ENCODE measurements at places on chromosomes 1 and 21.

DNA sequence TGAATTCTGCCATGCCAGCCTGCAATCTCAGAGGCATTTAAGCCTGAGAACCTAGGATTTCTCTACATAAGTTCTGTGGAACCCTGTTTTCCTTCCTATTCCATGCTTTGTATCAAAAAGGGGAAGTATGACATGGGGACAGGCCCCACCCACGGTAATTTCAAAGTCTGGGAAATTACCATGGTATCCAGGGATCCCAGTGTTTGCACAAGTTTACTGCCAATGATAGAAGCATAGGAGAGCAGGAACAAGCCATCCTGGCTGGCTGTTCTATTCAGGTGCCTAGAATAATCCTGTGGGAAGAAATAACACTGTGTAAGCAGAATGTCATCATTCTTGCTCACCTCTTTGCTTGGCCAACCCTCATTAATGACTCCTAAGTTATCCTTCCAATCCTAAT, 53.8 kb upstream of the ATP1B1 start:
- no peak for DNase-seq

DNA sequence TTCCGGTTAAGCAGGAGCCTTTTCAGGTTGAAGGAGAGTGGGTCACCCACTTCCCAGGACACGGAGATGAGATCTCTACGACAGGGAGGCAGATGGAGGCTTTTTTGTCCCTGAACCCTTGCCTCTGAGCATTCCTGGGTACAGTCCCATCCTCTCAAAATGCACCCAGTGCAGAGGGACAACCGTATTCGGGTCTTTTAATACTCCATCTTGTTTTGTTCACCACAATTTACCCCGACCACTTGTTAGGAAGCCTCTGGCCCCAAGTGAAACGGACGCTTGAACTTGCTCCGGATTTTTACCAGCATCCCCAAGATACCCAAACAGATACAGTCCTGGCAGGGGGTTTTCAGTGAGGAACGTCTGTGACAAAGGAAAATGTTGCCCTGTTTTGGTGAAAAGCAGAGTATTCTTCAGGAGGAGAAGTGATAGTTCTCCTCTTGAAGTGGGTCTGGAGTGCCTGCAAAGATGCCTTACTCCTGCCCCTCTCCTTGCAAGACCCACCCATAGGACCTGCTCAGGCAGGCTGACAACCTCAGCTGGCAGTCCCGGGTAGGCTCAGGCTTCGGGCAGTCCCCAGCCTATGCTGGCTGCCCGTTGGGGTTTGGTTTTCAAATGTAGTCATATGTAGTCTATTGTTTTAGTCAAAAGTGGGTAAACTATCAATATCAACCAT, 669 bp upstream of the ARL8A start:
- peak; percentile 69 for DNase-seq

GRCh38 chr1:47834326-47834725, 162.9 kb downstream of the TRABD2B start:
- DNase-seq: no peak

- DNase-seq: no peak
Measured at GRCh38 chr1:194538453-194538852, 1352.0 kb upstream of the B3GALT2 start.

- no peak for DNase-seq
Measured at GRCh38 chr1:110083866-110084226, 13.4 kb upstream of the ALX3 start.

DNA sequence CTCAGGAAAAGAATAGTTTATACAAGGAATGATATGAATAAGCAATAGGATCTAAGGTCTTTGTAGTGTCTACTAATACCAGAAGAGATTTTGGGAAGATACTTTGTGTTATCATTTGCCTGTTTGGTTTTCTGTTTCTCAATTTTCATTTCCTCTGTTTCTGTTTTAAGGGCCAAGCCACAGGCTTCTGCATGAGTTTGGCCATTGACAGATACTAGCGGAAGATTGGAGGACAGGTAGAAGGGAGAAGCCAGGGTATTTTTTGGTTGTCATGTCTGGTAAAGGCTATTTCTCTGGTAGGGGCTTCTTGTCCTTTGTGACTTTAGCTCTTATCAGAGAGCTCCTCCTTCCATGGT, 51.4 kb downstream of the HS2ST1 start:
- DNase-seq: no peak

DNA sequence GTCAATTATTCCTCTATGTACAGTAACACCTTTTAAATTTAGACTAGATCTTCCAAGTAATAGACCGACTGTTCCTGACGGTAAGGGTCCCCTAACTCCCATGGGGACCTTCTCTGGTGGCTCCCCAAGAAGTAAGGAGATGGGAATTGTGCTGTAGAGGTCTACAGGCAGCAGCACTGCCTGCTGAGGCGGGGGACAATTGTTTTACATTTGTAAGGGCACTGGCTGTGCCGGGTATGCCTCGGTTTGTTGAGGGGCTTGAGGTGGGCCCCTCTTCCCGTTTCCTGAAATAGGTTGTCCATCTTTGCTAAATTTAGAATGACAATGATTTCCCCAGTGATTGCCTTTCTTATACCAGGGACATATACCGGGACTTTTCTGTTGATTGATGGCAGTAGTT, 13.1 kb upstream of the L1TD1 start:
- DNase-seq: no peak

Measured in activated CD4-positive, alpha-beta T cell treated with anti-CD3 and anti-CD28 coated beads, Interleukin-2, Interleukin-4, amounts not matched to agents 100 ng/mL and 50 ng/mL, durations not matched to agents 16 hours and 8 hours (primary cell).